Karpas-422 (cell line): ENCODE measurements at places on chromosomes 5 and 9.

GRCh38 chr9:9033022-9033421 lies 1233.4 kb upstream of the DMAC1 start:
- no peaks in the 10 kb centered on the region for H3K36me3 ChIP-seq
- no peak overlapping the region for H3K27ac ChIP-seq
- H3K4me1 ChIP-seq = no peaks in the 10 kb centered on the region

DNA sequence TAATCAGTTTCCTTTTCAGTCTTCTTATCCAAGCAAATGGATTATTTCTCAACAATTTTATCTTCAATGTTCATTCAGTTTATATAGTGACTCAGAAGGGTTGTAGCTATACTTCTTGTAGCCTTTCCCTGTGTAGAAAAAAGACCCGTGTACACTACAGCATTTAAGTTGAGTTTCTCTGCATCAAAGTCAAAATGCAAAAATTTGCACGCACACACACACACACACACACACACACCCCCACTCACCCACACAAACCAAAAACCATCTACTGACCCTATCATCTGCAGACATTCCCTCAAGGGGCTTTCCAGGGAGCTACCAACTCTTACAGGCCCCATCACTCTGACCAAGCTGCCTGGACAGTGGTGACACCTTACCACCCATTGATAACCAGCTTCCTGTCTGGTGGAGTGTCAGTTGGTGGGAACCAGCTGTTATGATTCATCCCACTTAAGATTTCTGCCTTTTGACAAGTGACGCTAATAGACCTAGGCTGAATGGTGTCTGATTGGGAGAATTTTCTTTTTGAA lies 12.2 kb upstream of the ELL2 start:
- no peaks in the 10 kb centered on the region for H3K36me3 ChIP-seq
- no peak overlapping the region for H3K27ac ChIP-seq

GRCh38 chr5:73853091-73853490 lies 227.1 kb downstream of the ARHGEF28 start:
- no peaks in the 10 kb centered on the region for H3K4me1 ChIP-seq
- no peaks in the 10 kb centered on the region for H3K36me3 ChIP-seq
- no peak overlapping the region for H3K27ac ChIP-seq
- H3K27me3 ChIP-seq = no peaks in the 10 kb centered on the region
- no peak for DNase-seq

- H3K4me3 ChIP-seq = no peak overlapping the region
- H3K27me3 ChIP-seq = no peaks in the 10 kb centered on the region
- no peaks in the 10 kb centered on the region for H3K36me3 ChIP-seq
- H3K27ac ChIP-seq = no peak overlapping the region
- no peaks in the 10 kb centered on the region for H3K4me1 ChIP-seq
These were observed 1037.3 kb upstream of the ACO1 start for GRCh38 chr9:31347082-31347617.
